Body of pancreas (tissue), 4 donors: ENCODE measurements at places on chromosomes 11 and 22. TPM values are rescaled to one million over a fixed set of nuclear protein-coding genes. Genes with fewer than 3 reads are reported as not detected.

Gene OR51B2
- total RNA-seq: 0.78 TPM

Gene MS4A15
- total RNA-seq: not detected

Gene TRIM22
- 20.4 TPM for total RNA-seq

Gene PDE2A
- 7.0 TPM for total RNA-seq

Gene ACR
- total RNA-seq: not detected

Gene ZNHIT2
- total RNA-seq: 18.7 TPM

- no peak for DNase-seq
These were observed 12.1 kb upstream of the XBP1 start for GRCh38 chr22:28812516-28812915.

- DNase-seq: no peak
These were observed 8.9 kb downstream of the TMPRSS6 start for GRCh38 chr22:37100589-37101127.

DNA sequence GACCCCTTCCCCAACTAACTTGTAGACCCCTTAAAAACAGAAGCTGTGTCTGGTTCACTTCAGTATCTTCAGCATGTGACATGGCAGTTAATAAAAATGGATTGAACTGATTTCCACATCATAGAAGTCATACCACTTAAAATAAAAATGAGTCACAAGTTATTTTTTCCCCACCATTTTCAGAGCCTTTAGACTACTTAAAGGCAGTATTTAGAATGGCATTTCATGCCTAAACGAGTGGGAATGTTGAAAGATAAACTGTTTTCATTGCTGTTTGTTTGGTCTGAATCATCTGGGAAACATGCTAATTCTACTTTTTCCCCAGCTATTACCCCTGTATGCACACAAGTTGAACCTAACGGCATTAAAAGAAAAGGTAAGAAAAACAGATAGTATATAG, 324.0 kb downstream of the RAB38 start:
- DNase-seq: no peak

GRCh38 chr11:44906649-44907048, 44.0 kb downstream of the TP53I11 start:
- DNase-seq: no peak

GRCh38 chr11:74147199-74147929, 23.4 kb downstream of the C2CD3 start:
- no peak for DNase-seq
